ENCODE measurements at places on chromosomes 2 and 18.

DNA sequence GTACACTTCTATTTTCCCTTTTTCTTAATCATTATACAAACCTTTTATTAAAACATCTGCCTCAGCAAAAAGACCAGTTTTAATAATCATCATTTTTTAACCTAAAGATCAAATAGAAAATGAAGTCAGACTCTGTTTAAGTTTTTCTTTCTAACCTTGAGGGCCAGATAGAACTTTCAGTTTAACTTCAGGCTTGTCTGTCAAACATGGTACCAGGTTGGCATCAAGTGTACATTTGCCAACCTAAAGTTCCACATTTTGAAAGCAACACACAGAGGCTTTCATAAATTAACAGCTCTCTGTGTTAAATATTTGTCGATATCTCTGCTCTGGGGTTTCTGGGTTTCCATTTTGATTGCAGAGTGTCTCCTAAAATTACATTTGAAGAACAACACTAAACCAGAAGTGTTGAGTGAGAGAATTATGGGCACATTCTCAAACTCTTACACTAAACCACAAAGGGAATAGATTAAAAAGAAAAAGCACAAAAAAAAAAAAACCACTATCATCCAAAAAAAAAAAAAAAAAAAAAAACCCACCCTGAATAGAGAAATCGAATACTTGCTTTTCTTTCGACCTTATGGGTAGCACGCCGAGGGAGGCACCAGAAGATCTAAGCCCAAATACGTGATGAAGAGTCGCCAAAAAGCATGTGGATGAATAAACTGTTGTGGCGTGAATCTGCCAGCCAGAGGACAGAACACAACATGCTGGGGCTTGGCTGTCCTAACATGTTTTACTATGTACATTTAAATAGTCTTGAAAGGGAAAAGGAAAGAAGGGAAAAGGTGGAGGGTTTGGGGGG is 166.2 kb downstream of the TCF4 start:
- DNase-seq = no peak

- no peak for DNase-seq
Observed at GRCh38 chr18:45449418-45450227, 165.7 kb upstream of the SLC14A2 start.

- no peak for DNase-seq
Observed at GRCh38 chr2:69807821-69808540, 21.5 kb upstream of the GMCL1 start.

DNA sequence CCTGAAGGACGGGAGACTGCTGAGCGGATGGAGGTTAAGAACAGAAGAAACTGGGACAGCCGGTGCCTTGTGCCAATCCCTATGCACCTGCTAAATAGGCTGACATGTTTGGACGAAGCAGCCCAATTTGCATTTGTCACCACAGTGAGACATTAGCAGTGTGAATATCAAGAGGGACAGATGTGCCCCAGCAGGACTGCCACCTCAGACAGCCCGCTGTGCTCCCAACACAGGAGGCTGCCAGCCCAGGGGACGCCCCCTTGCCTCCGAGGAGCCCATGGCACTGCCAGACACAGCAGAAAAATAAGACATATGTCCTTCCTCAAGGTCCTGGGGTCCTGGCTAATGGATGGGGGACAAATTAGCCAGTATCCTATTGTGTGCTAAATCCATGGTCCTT is 306.7 kb upstream of the POU3F3 start:
- no peak for DNase-seq

DNA sequence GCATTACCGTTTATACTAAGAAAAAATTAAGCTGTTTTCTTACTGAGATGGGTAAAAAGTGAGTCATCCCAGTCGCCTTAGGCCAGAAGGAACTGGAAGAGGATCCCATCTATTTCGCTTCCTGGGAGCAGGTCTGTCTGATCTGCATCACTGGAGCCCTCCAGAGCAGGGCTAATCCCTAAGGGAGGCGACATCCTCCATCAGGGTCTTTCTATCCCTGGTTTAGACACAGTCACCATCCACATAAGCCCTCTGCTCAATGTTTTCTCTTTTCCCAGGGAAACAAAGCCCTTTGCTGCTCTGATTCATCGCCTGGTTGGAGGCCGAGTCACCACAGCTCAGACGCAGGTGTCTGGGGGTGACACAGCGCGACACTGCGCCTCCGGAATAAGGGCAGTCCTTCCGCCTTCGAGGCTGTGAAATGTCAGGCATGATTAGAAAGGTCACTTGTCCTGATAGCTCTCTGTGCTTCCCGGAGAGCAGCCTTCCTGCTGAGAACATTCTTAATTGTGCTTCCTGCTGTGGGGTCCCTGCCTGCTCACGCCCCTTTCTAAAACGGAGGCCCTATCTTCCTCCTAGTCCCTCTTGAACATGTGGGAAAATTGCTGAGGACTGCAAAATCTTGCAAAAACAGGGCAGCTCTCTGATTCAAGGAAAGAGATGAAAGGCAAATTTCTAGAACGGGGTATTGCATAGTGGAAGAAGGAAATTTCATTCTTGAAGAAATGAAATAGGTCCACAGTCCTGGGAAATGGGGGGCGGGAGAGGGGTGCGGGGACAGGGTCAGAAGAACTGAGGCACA is 56.3 kb downstream of the MARCHF4 start:
- no peak for DNase-seq

DNA sequence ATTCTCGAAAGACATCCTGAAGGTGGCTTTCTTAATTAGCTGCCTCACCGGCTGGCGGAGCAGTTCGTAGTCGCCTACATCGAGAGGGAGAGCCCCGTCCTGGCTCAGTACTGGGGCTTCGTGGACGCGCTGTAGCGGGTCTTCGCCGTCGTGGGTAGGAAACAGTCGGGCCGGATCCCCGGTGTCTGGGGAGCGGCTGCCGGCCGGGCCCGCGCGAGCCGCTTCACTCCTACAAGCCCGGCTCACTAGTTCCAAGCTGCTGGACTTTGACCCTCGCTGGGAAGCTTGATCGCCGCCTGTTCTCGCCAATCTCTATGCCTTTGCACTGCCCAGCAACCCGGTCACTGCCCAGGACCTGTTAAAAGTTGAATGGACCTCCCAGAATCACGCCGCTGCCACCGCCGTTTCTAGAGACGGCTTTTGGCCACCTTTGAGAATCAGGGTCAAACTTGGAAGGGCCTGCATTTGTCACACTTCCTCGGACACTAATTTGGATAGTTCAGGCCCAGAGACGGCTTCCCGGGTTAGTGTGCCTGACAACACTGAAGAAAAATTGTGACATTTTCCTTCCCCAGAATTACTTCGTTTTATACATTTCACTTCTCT is 41.4 kb upstream of the AKAIN1 start:
- peak; percentile 9 for DNase-seq

DNA sequence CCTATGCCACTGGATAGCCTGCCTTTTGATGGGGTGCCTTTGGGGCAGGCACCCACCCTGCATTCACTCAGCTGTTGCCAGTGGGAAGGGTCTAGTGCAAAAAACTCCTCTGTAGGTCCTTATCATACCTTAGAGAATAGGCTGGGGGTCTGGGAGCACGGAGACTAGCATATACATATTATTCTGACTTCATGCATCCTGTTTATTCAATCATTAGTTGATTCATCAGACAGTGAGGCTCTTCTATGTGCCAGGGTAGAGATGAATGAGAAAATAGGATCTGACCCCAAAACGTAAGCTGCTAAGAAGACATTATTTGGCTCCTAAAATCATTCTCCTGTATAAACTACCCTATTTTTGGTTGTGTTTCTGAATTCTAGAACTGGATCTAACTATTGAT is 153.3 kb downstream of the TPGS2 start:
- no peak for DNase-seq

- DNase-seq = no peak
Observed at GRCh38 chr2:26583381-26583911, 57.7 kb downstream of the CIB4 start.

DNA sequence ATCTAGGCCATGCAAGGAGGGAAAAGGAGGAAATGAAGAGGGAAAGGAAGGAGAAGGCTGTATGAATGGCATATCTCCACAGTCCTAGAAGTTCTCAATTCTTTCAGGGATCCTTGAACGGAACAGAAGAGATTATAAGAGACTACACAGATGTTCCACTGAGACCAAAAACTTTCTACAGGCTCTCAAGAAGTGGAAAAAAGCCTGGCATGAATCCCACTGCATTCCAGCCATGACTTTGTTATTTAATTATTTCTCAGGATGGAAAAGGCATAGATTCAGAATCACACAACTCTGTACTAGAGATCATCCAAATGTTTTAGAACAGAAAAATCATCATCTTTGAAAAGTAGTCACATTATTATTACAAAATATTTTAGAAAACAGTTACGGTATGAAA is 131.7 kb upstream of the CDH20 start:
- no peak for DNase-seq

DNA sequence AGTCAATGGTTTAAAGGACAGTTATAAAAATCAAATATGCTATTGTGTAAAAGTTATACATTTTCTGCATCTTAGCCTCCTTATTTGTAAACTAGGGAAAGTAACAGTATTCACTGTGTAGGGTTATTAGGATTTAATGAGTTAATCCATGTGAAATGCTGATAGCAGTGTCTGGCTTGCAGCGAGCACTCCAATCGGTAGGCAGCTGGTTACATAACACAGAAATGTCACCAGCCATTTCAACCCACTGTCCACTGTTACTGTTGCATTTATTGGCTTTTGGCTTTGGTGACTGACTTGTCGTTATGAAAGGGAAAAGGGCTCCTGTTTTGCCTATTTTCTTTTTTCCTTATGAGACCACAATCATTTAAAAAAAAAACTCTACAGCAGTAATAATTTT is 38.9 kb downstream of the ID2 start:
- DNase-seq = no peak

GRCh38 chr2:76506538-76506937 is 795.8 kb upstream of the GCFC2 start:
- DNase-seq = no peak

DNA sequence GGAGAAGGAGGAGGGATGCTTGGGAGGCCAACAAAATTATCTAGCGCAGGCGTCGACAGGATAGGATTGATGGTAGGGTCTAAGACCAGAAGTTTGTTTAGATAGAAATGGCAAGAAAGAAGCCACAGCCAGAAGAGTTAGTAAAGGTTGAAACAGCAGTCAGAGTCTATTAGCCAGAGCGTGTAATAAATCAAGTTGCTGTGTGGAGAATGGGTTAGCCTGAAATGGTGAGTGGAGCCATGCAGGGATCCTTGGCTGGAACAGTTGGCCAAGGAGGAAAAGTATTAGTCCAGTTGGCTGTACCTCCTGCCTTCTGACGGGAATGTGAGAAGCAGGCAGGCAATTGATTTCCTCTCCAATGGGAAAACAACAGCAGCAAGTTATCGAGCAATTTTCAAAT is 190.7 kb upstream of the CCDC68 start:
- DNase-seq = no peak

- DNase-seq = no peak
Observed at GRCh38 chr18:47036298-47036874, 965 bp upstream of the ELOA2 start.

- DNase-seq = no peak
Observed at GRCh38 chr2:50315336-50315735, 716.6 kb downstream of the NRXN1 start.

GRCh38 chr2:188291142-188291616 is 495 bp upstream of the GULP1 start:
- DNase-seq = no peak

GRCh38 chr2:8821276-8822217 is 15.9 kb downstream of the KIDINS220 start:
- no peak for DNase-seq

DNA sequence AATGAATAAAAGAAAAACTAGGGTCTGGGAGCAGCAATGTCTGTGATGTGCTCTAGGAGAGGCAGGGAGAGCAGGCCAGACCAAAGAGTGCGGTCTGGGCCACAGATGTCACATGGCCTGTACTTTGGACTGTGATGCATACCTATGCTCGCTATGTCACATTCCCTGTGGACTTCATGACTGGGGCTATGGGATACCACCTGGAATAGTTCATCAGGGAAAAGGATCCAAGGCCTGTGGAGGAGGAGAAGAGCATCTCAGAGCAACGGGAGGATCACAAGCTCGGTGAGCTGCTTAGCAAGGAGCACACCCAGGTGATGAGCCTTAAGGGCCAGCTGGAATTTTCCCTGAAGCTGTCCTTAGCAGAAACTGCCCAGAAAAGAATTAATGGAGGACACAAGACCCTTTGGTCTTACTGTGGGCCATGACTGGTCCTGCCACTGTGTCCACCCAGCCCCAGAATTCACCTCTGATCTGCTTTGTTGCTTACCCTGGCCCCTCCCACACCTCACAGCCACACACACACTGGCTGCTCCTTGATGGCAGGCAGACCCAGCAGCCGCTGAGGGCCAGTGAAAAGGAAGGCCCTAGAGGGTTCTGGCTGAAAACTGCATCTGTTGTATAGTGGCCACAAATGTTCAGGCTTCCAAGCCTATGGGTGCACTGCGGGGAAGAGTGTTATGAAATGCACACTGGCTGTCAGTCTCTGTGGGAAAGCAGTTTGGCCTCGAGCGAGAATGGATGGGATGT is 25.3 kb upstream of the GCC2 start:
- DNase-seq = no peak

- no peak for DNase-seq
Observed at GRCh38 chr2:171991027-171991426, 8.7 kb upstream of the METAP1D start.

GRCh38 chr2:8496617-8497016 is 185.2 kb upstream of the ID2 start:
- DNase-seq = no peak

- no peak for DNase-seq
Observed at GRCh38 chr2:222919841-222920526, 59.1 kb downstream of the ACSL3 start.

- no peak for DNase-seq
Observed at GRCh38 chr2:63399156-63399555, 189.1 kb downstream of the WDPCP start.

- no peak for DNase-seq
Observed at GRCh38 chr2:171344182-171344581, 89.6 kb downstream of the METTL8 start.

DNA sequence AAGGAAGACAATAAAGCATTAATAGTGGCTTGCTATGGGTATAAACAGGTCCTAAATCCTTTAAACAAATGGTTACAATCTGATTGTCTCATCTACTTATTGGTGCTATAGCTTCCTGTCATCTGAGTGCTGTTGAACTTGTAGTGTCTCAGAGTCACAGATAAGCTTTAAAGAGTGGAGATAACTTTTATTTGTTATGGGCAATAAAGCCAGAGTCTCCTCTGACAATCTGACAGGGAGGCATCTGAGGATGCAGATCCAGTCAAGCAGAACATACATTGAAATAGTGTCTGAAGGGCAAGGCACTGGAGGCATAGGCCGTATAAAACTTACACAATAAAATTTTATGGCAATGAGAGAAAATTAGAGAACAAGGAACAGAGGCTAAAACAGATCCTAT is 1132.4 kb upstream of the CDH2 start:
- DNase-seq = no peak

DNA sequence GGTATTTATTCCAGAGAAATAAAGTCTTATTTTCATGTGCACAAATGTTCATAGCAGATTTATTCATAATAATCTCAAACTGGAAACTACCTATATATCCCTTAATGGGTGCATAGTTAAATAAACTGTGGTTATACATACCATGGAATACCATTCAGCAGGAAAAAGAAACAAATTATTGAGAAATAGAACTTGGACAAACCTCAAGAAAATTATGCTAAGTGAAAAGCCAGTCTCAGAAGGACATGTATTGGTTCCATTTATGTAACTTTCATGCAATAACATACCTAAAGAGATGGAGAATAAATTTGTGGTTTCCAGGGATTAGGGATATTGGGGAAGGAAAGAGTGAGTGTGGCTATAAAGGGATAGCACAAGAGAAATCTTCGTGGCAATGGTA is 452.6 kb downstream of the SETBP1 start:
- DNase-seq = no peak

Measured in stimulated activated CD8-positive, alpha-beta memory T cell treated with anti-CD3 and anti-CD28 coated beads, Interleukin-7, amount 100 ng/mL, for 1 hour (primary cell).